Activated naive CD8-positive, alpha-beta T cell treated with anti-CD3 and anti-CD28 coated beads, Interleukin-2, amount 50 U/mL, for 16 hours (primary cell): ENCODE measurements at places on chromosomes 13 and 19.

- no peak for DNase-seq
These were observed 170.6 kb downstream of the ZIC5 start for GRCh38 chr13:99800951-99801350.

- no peak for DNase-seq
These were observed 145.6 kb upstream of the KLHL1 start for GRCh38 chr13:70253834-70254233.

GRCh38 chr19:11697284-11697855 is 41.4 kb downstream of the ZNF823 start:
- DNase-seq = no peak

GRCh38 chr13:75541961-75542360 is 4.3 kb upstream of the COMMD6 start:
- DNase-seq = no peak

GRCh38 chr13:32098272-32098671 is 66.7 kb downstream of the FRY start:
- no peak for DNase-seq

DNA sequence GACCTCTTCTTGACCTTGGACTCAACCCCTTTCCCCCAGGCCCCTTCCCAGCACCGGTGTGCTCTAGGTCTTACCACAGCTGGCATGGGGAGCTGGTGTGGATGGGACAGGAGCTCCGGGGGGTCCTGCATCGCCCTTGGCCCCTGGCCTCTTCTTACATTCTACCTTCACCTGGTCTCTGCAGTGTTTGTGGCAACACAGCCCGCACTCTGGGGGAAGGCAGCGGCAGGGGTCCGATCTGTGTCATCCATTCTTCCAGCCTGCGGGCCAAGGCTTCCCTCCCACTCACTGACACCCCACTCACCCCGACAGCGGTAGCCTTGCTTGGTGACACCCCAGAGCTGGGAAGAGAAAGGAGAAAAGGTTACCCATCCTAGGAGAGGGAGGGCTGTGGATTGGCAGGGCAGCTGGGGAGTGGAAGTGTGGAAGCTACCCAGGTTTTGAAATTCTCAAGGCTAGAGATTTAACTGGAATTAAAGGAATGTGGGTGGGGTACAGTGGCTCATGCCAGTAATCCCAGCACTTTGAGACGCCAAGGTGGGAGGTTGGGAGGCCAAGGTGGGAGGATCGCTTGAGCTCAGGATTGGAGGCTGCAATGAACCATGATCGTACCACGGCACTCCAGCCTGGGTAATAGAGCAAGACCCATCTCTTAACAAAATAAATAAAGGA is 8.3 kb downstream of the FAM98C start:
- no peak for DNase-seq

GRCh38 chr13:30718661-30719524 is 16.4 kb upstream of the ALOX5AP start:
- DNase-seq = no peak

GRCh38 chr13:74258961-74259360 is 124.8 kb upstream of the KLF12 start:
- DNase-seq = no peak

DNA sequence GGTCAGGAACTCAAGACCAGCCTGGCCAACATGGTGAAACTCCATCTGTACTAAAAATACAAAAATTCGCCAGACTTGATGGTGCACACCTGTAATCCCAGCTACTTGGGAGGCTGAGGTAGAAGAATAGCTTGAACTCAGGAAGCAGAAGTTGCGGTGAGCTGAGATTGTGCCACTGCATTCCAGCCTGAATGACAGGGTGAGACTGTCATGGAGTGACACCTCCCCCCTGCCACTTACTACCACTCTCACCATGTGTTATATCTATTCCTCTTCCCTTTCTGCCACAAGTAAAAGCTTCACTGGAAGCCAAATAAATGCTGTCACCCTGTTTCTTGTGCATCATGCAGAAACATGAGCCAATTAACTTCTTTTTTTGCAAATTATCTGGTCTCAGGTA is 10.6 kb upstream of the CEACAM4 start:
- no peak for DNase-seq

DNA sequence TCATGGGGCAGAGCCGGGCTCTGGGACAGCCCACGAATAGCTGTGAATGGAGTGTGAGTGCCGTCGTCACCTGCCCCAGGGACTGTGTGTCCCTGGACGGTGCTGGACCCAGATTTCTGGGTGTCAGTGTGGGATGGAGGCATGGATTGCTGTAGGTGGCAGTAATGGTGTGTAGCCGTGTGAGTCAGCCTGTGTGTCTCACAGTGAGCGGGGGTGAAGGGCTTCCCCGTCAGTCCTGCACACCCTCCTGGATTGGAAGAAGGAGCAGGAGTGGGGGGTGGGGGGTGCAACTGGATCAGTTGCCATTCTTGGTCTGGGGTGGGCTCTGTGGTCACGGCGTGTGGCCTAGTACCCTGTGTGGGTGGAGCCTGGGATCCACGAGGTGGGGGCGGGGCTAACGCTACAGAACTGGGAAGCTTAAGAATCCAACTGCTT is 6.5 kb upstream of the LTBP4 start:
- DNase-seq = no peak

DNA sequence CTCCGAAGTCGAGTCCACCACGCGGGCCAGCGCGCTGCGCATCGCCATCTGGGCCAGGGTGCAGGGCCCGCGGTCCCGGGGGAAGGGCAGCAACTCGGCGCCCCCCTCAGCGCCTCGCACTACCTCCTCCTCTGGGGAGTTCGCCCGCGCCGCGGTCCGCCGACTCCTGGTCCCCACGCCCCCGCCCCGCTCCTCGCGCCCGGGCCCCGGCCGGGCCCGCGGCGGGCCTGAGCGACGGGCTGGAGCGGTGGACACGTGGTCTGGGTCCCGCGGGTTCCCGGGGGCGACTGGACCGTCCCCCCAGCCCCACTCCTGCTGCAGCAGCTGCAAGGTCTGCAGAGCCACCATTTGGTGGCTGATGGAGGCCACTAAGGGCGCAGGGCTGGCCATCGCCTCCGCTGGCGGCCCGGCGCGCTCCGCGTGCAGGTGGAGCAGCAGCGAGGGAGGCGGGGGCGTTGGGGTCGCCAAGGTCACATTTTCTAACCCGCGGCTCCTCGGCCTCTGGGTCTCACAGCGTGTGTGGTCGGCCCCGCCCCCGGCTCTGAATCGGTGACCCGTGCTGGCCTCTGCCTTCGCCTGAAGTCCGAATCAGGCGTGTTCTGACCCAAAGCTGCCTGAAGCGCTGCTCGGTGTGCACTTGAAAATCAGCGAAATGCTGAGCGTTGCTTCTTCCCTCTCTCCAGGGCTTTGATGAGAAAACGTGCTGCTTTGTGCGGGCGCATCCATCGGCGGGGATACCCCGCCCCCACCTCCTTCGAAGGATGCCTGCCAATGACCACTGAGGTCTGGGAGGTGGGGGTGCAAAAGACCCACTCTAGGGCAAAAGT is at the start of gene DLEU7:
DLEU7 (minus strand) TSS at position 436 of the 827 bp plus-strand sequence; CDS start at position 390, 46 bp downstream.
- DNase-seq = no peak

GRCh38 chr13:102402290-102402689 is 442 bp upstream of the FGF14 start:
- no peak for DNase-seq
